ENCODE measurements at places on chromosomes 7 and 10. TPM values are rescaled to one million over a fixed set of nuclear protein-coding genes. Genes with fewer than 3 reads are reported as not detected.

The GIMAP8 gene
- under 0.01 TPM for total RNA-seq

The RADIL gene
- 0.32 TPM for total RNA-seq

The FLNC gene
- total RNA-seq = 202 TPM

The BAZ1B gene
- total RNA-seq = 64.3 TPM

The EDRF1 gene
- 20.9 TPM for total RNA-seq

The HOXA5 gene
- total RNA-seq = 7.4 TPM

The CCDC136 gene
- total RNA-seq = 9.9 TPM

The EN2 gene
- total RNA-seq = not detected

The WASL gene
- total RNA-seq = 22.5 TPM

The HOXA9 gene
- total RNA-seq = 17.1 TPM

The PRSS37 gene
- total RNA-seq = not detected

The SLC16A9 gene
- total RNA-seq = under 0.01 TPM

The FGL2 gene
- 0.86 TPM for total RNA-seq

The CALHM1 gene
- total RNA-seq = not detected

The PALD1 gene
- total RNA-seq = 0.32 TPM

The ACTA2 gene
- 2,598 TPM for total RNA-seq

The TMEM229A gene
- not detected for total RNA-seq

The LRCH4 gene
- 31.9 TPM for total RNA-seq

The CNPY1 gene
- total RNA-seq = not detected

The BAIAP2L1 gene
- total RNA-seq = 9.1 TPM

All from fibroblast of villous mesenchyme (primary cell).